AG09309 (cell line): ENCODE measurements at places on chromosomes 1 and 21.
A peak's percentile ranks its signal among the peaks of the same experiment; 100 is the strongest.

- DNase-seq = no peak
Measured at GRCh38 chr1:25106976-25107642, 125.2 kb downstream of the SYF2 start.

- peak; percentile 54 for DNase-seq
Measured at GRCh38 chr1:31788138-31788824, 24.1 kb upstream of the ADGRB2 start.

GRCh38 chr1:109789551-109790180, 25.9 kb upstream of the EPS8L3 start:
- DNase-seq = no peak

DNA sequence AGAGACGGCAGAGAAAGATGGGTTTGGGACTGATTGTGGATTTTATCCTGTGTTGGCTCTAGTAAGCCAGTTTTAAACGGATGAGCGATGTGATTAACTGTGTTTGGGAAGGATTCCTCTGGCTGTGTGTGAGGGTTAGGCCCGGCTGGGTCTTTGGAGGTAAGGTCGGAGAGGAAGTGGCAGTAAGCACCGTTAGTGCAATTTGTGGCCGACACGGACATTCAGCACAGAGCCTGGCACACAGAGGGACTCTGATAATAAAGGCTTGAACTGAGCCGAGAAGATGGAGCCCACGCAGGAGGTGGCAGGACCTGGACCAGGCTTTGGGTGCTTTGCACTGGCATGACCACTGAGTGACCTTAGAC, 1.3 kb downstream of the MTFR1L start:
- no peak for DNase-seq

GRCh38 chr1:159669338-159669737, 45.1 kb downstream of the CRP start:
- DNase-seq = no peak

DNA sequence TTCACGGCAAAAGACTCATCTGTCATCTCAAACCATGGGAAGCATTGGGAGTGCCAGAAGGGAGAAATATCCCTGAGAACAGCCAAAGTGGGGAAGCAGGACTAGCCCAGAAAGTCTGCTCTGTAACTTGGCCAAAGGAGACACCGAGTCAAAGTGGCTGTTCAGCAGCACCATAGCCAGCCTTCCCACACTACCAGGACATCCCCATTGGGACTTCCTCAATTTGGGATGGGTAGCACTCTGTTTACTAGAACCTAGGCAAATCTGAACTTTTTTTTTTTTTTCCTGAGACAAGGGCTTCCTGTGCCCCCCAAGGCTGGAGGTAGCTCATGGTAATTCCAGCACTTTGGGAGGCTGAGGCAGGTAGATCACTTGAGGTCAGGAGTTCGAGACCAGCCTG, 93.0 kb downstream of the ENAH start:
- DNase-seq = no peak

DNA sequence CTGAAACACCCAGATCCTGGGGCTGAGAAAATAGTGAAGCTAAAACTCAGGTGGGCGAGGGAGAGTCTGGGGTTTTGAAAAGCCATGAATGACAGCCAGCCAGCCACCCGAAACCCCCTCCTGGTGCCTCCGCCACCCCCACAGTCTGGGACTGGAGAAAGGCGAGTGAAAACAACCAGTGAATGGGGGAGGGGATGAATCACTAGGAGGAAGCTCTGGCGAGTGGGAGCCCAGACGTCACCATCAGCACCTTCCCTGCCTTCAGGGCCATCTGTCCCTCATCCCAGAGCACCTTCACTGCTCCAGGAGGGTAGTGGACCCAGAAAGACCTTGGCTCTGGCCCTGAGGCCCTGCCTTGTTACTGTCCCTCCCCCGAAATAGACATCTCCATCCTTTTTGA, 9.2 kb downstream of the RORC start:
- no peak for DNase-seq

- no peak for DNase-seq
Measured at GRCh38 chr1:8218351-8219092, 99.4 kb upstream of the SLC45A1 start.

DNA sequence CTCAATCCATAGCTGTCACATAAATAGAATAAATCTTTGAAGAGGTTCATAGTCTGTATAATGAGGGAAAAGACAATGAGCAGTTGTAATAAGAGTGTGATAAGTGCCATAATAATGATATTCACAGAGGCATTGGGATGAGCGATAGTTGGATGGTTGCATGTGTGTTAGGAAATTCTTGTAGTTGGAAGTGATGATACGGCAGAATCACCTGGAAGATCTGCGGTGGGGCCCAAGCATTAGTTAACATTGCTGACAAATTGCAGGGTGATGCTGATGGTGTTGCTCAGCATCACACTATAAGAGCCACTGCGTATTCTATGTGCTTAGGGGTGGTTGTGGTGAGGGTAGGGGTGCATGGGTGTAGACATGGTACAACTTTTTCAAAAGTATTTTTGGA, 41.1 kb downstream of the ADGRL2 start:
- no peak for DNase-seq

DNA sequence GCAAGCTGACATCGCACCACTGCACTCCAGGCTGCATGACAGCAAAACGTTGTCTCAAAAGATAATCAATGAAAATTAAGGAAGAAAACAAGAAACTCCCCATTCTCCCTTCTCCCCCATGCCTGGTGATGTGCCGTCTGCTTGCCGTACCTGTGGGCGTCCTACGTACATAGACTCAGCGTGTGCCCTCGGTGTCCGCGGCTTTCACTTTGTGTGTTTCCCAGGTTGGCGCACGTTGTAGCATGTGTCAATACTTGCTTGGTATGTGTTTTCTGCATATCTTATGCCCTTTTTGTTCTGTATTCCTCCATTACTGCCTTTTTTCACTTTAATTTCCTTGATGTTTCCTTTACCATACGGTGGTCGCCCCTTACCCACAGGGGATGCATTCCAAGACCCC, 53.8 kb downstream of the PCNT start:
- no peak for DNase-seq

- peak; percentile 86 for DNase-seq
Measured at GRCh38 chr1:39410915-39411436, 80.5 kb upstream of the BMP8A start.

GRCh38 chr1:207747627-207748492, 4.0 kb upstream of the CD46 start:
- DNase-seq = no peak

- no peak for DNase-seq
Measured at GRCh38 chr1:167152192-167152876, 58.5 kb downstream of the STYXL2 start.

GRCh38 chr1:89815040-89815439, 5.8 kb upstream of the LRRC8D start:
- DNase-seq = no peak

DNA sequence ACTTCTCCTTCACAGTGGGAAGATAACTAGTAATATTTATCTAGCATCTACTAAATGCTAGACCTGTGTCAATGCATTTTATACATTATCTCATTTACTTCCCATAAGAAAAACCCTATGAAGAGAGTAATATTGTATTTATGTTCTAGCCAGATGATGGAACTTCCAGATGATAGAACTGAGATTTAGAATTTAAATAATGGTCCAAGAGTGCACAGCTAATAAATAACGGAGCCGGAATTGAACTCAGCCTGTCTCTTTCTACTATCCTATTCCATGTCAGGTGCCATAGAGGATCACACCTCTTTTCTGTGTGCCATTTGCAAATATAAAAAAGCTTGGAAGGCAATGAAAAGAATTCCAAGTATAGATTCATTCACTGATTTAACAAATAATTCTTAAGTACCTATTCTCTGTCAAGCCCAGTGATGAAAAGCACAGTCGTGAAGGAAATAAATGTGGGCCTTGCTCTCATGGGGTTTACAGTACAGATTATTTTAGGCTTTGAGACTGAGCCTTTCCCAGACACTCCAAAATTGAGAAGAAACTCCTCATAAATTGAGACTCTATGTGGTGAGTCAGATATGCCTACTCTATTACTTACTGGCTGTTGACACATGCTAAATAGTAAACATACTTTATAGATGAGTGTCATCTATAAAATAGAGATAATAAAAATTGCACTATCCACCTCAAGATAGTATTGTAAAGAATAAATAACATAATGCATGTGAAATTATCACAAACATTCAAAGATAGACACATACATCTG, 378.0 kb upstream of the PRMT6 start:
- DNase-seq = peak; percentile 23

- no peak for DNase-seq
Measured at GRCh38 chr1:153995202-153995601, 4.6 kb downstream of the RPS27 start.

GRCh38 chr21:20388400-20388799, 609.8 kb upstream of the NCAM2 start:
- DNase-seq = no peak

DNA sequence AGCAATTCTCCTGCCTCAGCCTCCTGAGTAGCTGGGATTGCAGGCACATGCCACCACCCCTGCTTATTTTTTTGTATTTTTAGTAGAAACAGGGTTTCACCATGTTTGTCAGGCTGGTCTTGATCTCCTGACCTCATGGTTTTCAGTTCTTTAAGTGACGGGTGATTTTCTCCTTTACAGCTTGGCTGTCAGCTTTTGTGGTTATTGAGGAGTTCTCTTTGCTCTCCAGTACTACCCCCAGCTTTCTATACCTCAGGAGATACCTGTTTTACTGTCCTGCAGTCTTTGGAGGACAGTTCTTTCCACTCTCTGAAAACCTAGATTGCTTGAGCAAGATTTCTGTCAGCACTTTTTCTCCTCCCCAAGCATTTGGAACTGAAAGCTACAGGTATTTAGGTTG, 45.9 kb upstream of the EGLN1 start:
- DNase-seq = no peak

- DNase-seq = no peak
Measured at GRCh38 chr21:45550522-45551210, 8.4 kb upstream of the SLC19A1 start.

DNA sequence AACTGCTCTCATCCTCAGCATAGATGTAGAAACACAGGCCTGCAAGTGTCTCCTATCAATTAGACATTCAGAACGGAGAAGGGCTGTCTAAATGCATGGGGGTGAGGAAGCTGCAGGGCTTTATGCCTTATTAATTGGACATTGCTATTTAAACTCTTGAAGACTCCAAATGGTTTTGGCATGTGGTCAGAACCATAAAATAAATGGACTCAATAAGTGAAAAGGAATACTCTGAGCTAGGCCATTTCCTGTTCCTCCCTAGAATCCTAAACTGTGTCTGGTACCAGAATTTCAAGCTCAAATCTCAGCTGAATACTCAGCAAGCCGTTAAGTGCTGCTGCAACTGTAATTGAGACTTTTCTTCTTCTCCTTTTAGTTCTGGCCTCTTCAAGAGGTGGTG, 80.4 kb upstream of the C1orf87 start:
- DNase-seq = no peak

- DNase-seq = no peak
Measured at GRCh38 chr21:33127154-33127867, 57.4 kb downstream of the OLIG1 start.

GRCh38 chr1:154431586-154432373, 26.6 kb downstream of the IL6R start:
- DNase-seq = peak; percentile 88

GRCh38 chr1:201461645-201462441, 7.1 kb downstream of the PHLDA3 start:
- peak; percentile 96 for DNase-seq

- no peak for DNase-seq
Measured at GRCh38 chr1:172224871-172225270, 195.6 kb upstream of the C1orf105 start.

DNA sequence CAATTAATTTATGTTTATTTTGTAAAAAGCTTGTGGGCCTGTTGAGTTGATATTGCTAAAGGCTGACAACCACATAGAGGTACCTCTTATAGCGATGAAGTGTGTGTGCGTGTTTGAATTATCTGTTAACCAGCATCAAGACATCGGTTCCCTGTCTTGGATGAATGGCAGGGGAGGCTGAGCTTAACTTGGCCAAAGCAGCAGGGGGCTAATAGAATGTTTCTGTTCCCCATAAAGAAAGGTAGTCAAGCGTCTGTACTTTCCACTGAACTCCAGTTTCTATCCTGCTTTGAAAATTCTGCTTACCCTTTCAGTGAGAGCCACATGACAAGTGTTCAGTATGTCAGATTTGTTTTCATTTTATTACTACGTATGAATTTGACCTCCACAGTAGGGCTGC, 63.0 kb downstream of the ROR1 start:
- no peak for DNase-seq

GRCh38 chr1:205204552-205204951, 7.0 kb downstream of the DSTYK start:
- no peak for DNase-seq

DNA sequence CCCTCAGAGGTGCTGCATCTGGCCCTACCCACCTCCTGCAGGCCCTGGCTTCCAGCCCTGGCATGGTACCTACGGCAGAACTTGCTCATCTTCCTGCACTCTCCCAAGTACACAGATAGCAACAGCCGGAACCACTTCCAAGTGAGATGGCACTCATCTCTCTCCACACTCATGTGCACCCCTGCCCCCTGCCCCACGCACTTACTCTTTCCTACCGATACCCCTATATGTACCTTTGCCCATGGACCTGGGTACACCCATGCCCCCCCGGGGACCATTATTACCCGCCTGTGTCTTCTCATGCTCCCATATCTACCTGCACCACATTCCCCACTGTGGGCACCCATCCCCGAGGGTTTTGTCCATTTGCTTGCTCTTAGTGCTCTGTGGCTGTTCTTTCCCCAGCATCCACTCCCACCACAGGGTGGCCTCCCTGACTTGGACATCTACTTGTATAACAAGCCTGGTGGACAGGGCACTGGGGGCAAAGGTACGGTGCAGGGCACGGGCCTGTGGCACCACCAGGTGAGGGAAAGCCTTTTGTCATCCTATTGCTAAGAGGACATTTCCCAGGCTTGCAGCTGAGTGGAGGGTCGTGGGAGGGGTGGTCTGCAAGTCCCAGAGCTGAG, 14.7 kb downstream of the HYI start:
- no peak for DNase-seq

DNA sequence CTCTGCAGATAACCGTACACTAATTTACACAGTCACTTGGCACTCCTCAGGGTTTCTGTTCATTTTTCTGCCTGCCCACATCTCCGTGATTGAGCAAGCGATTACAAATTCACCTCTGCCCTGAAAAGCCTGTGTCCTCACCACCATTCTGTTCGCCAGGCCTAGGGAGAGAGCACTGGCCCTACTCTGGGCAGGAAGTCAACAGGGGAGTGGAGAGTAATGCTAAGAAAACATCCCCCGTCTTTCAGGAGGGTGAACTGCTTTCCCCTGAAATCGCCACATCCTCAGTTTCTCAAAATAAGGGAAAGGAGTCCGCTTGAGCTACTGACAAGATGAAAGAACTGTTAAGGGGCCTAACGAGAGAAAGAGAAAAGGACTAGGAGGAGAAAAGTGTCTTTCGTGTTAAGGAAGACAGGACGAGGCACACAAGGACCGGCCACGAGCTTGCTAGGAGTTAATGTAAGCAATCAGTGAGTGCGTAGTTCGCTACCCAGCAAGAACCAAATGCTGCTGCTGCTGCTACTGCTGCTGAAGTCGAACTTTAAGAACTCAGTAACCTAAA, 632 bp downstream of the PEX19 start:
- DNase-seq = no peak

- DNase-seq = no peak
Measured at GRCh38 chr1:93106226-93106625, 27.1 kb downstream of the MTF2 start.
